ENCODE measurements at places on chromosomes 5 and 9.
A peak's percentile ranks its signal among the peaks of the same experiment; 100 is the strongest.

GRCh38 chr5:125847561-125847960 lies 575.6 kb upstream of the GRAMD2B start:
- no peak for DNase-seq

DNA sequence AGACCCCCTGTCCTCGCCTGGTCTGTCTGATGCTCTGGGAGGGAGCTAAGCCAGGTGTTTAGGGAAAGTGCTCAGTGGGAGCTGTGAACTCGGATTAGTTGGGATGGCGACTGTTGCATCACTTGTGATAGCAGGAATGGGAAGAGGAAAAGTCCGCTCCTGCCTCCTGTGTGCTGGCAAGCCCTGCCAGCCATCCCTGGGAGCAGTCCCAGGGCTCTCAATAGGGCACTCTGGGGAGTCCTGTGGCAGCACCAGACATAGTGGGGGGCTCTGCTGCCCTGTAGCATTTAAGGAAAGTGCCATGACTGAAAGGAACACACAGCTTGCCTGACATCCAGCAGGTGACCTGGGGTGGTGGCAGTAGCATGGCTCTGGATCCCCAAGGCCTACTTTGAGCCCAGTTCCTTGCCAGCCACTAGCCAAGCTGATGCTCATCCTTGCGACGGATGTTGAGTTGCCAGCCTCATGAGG lies 81.5 kb downstream of the AMBP start:
- no peak for DNase-seq

GRCh38 chr9:131801810-131802209 lies 61.9 kb upstream of the RAPGEF1 start:
- DNase-seq = no peak

- no peak for DNase-seq
Observed at GRCh38 chr9:121985792-121986494, 107.2 kb downstream of the TTLL11 start.

- DNase-seq = no peak
Observed at GRCh38 chr9:99393993-99394392, 171.9 kb downstream of the SEC61B start.

DNA sequence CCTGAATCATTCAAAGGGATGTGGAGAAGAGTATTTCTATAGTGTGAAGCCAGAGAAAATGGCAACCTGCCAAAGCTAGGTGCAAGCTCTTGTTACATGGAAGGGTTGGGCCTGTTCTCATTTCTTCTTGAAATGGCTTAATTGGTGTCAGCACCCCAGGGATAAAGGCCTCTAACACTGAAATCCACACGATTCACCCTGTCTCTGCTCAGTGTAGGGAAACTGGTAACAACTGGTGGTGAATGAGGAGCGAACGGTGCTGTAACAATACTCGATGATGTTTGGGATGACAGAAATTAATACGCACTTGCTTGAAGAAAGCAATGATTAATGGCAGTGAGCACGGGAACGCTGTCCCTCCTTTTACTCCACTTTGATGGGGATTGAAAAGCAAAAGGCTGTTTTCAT lies 16.2 kb downstream of the PBX3 start:
- peak; percentile 94 for DNase-seq

GRCh38 chr9:13360188-13360587 lies 80.7 kb upstream of the MPDZ start:
- no peak for DNase-seq

Measured in NCI-H2081 treated with DMSO at 0.1 percent for 48 hours (cell line).